ENCODE measurements at places on chromosomes 7 and 10.

DNA sequence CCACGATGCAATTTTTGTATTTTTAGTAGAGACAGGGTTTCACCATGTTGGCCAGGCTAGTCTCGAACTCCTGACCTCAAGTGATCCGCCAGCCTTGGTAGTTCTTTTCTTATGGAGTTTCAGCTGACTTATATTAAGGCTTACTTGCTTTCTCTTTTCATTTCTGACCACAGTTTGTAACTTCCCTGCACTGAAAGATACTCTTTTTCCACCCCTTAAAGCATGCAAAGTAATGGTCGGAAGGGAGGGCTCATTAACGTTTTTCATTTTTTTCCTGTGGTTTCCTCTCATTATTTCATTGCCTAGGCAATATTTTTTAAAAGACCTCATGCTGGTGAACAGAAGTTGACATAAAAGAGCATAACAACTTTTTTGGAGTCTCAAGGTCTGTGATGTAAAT is 27.0 kb downstream of the ADRB1 start:
- DNase-seq, result no peak

GRCh38 chr7:30351286-30351685 is 66.9 kb downstream of the ZNRF2 start:
- DNase-seq, result no peak

- no peak for DNase-seq
Observed at GRCh38 chr10:21161647-21162046, 264.5 kb upstream of the NEBL start.

DNA sequence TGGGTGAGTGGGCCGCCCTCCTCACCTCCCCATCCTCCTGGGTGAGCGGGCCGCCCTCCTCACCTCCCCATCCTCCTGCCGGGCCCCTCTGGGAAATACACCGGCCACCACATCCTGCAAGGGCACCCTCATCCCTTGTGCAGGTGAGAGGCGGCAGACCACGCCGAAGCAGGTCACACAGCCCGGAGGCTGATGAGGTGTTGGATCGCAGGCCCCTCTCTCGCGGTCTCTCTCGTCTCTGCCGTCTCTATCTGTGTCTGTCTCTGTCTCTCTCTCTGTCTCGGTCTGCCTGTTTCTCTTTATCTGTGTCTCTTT is 30.8 kb upstream of the FOXL3 start:
- DNase-seq, result no peak

GRCh38 chr10:12679636-12680035 is 321.9 kb downstream of the CCDC3 start:
- DNase-seq, result no peak

GRCh38 chr7:132980402-132980801 is 101.5 kb downstream of the CHCHD3 start:
- no peak for DNase-seq

- DNase-seq, result no peak
Observed at GRCh38 chr10:3002304-3002703, 65.0 kb upstream of the PFKP start.

Measured in activated naive CD4-positive, alpha-beta T cell treated with anti-CD3 and anti-CD28 coated beads, Interleukin-2, amount 50 U/mL, for 72 hours (primary cell).